ENCODE measurements at places on chromosomes 4 and X.

DNA sequence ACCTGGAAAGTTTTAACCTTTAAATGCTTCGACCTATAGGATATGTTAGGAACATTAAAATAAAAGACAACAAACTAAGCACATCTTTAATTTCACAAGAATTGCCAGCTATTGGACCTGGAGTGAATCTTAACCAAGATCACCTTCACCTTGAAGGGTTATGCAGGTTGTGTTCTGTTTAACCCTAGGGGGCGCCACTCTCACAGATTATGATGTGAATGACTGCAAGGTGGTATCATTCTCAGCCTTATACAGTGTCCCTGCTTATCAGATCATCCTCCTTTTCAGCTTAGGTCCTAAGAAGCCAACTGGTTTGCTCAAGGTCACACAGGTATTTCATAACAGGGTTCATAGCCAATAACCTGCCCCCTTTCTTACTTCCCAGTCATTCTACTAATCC lies 23.5 kb downstream of the INTS6L start:
- no peak for DNase-seq

DNA sequence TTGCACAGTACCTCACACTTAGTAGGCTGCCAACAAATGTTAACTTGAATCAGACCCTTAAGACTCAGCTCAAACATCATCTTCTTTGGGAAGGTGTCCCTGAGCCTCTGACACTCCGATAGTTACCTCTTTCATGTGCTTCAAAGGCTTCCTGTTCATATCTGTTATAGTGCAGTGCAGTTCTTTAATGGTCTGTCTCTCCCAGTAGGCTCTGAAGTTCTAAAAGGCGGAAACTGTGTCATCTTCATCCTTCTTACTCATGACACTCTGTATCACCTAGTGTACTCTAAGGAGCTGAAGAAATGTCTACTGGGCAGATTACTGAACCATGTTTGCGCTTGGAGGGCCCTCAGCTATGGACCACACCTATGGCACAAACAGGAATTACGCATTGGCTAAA lies 2.1 kb upstream of the DIAPH2 start:
- DNase-seq, result no peak

- no peak for DNase-seq
These were observed 18.4 kb downstream of the MAGEB17 start for GRCh38 chrX:16185725-16186136.

DNA sequence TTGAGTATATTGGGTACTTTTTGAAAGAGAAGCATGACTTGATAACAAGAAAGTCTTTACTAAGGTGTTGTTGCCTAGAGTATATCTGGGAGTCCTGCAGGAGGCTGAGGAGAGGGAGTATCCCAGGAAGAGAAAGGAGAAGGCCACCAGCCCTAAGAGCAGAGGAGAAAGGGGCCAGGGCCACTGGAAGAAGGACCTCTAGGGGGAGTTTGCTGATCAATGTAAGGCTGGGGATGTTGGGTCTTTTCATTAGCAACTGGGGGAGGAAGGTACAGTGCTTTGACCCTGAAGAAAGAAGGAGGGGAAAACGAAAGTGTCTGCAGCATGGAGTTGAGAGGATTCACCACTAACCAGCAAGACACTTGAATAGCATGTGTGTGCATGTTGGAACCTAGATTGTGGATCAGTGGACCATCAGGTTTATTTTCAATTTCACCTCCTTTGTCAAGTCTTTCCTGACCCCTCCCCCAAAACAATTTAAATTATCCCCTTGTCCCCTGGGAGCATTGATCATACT lies 4.5 kb downstream of the SMIM9 start:
- DNase-seq, result no peak

- DNase-seq, result no peak
These were observed 135.7 kb upstream of the ANXA10 start for GRCh38 chr4:167956676-167957075.

- DNase-seq, result no peak
These were observed 1136.6 kb downstream of the FAT4 start for GRCh38 chr4:126451237-126451873.

DNA sequence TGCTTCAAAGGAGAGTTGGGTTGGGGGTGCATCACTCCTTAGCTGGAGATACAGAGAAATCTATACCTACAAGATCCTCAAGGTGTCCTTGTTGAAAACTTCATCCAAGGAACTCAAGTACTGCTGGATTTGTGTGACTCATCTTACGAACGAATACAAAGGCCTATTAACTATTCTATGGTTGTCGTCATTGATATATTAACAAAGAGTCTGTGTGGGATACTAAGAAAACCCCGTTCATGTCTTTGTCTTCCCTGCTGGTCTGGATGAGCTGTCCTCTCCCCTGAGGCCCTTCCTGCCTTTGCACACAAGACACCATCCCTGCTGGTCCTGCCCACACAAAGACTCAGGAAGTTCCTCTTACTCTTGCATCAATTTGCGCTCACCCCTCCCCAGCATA lies 54.9 kb upstream of the IRF2 start:
- DNase-seq, result no peak

DNA sequence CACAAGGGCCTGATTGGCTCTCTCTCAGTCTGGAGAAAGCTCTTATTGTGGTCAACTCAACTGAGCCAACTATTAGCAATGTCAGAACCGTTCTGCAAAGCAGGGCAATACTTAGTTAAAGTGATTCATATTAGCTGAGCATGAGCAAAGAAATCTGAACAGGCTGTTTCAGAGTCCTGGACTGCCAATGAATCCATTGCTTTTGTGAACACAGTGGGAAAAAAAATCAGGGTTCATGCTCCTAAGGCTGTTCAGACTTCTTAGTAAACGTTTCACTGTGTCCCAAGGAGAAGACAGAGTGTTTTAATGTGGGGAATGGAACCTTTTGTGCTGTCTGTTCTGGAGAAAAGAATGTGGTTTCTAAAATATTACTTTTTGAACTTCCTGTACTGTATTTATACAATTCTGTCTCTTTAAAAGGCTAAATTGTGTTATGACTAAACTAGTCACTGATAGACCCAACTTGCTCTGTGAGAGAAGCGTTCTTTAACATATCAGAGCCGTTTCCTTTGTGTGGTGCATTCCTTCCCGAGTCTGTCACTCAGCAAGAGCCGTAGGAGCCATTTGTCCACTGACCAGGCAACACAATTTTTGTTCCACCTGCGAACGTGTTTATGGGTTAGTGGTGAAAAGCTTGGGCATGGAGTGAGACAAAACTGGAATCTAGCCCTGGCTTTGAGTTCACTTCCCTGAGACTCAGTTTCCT lies 366.1 kb downstream of the FBXO8 start:
- DNase-seq, result no peak

- DNase-seq, result no peak
These were observed 82.6 kb upstream of the SLITRK2 start for GRCh38 chrX:145735036-145735435.

- DNase-seq, result no peak
These were observed 26.7 kb upstream of the TMPRSS11D start for GRCh38 chr4:67910585-67910905.

DNA sequence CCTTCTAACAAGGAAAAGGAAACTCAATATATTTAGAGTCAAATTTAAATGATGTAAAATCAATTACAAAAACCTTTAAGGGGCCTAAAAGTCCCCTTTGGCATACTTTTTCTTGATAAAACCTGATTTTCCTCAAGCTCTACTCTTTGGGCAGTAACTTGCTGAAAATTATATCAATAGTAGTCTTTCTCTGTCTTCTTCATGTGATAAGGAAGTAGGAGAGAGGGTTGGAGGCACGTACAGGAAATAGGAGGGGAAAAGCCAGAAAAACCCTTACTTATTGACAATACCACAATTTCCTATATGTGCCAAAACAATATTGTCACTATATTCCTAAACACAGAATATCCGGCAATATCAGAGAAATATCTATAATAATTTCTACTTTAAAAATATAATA lies 9.6 kb downstream of the RHOH start:
- no peak for DNase-seq

- no peak for DNase-seq
These were observed 52.2 kb downstream of the ADRA2C start for GRCh38 chr4:3818371-3818770.

DNA sequence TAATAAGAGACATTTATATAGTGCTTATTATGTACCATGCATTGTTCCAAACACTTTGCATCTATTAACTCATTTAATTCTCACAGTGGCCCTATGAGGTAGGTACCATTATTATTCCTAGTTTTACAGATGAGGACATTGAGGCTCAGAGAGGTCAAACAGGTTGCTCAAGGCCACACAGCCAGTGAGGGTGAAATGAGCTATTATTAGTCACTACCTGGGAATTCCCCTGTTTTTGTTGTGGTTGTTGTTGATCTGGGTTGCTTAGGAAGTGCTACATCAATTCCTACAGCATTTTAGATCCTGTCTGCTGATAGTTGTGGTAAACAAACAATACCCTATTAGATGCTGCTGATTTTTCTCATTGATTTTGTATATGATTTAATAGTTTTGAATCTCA lies 41.2 kb downstream of the APLN start:
- DNase-seq, result no peak

DNA sequence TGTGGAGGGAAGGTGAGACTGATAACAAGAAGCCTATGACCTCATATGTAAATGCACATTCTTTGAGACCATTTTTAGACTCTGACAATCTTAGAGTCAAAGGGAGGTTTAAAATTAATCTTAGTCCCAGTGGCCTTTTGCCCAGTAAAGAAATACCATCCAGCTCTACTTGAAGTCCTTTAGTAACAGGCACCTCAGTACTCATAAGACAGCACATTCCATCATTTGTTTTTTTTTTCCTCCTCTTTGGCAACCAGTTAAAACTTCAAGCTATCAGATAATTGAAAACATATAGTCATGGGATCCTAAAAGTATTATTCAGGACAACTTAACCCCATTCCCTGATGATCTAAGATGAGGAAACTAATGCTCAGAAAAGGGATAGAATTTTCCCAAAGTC lies 4.6 kb downstream of the EDA2R start:
- no peak for DNase-seq

DNA sequence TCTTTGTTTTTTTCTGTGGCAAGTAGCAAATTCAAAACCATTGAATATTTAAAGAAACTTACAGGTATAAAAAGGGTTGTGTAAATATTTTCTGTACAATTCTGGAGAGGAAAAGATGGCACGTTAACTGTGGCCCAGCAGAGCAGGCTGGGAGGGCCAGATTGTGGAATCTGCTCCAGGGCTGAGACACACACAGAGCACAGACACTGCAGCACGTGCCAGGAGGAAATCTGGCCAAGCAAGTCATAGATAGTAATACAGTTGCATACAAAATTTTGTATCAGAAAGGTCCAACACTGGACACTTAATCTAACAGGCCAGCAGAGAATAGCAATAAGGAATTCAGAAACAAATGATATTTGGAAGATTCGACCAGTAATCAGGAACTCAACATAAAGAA lies 763.7 kb downstream of the PDHA2 start:
- DNase-seq, result no peak

GRCh38 chr4:56607926-56608325 lies 73.2 kb downstream of the HOPX start:
- DNase-seq, result no peak

GRCh38 chr4:59091146-59092142 lies 1981.3 kb upstream of the IGFBP7 start:
- DNase-seq, result no peak

DNA sequence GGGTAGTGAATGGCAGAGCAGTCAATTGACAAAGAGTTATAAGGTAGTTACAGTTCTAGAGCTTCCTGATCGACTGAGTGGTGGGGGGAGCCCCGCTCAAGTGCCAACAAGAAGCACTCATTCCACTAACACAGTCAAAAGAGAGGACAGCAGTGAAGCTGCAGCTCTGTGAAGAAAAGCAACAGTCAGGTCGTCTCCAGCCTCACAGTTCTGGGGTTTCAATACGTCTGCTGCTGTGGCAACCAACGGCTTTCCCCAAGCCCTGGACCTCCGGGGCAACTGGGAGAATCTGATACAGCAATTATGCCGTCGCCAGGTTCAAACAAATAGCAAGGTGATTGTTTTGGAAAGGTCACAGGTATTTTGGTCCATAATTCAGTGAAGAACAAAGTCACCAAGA lies 30.8 kb downstream of the GPM6B start:
- no peak for DNase-seq

DNA sequence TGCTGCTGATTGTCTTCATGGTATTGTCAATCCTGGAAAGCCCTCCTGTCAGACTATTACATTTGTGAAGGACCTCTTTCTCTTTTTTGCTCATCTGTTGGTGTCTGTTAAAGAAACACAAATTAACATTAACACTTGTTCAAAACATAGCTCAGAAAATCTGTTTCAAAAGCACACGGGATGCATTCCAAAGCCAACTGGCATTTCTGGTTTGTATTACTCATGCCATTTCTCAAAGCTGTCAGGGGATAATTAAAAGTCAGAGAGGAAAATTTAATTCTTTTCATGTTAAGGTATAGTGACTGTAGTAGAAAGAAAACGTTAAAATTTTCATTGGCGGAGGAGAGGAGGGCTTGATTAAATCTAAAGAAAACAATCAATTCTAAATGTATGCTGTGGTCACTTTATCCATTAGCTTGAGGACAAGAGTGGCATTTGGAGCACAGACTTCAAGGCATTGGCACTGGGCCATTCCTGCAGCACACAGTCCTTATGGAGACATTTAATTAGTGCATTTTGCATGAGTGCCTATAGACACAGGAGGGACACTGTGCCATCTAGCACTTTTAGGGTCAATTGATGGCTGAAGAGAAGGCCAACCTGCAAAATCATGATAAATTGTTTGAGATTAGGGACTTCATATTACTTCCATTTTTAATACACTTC lies 21.2 kb upstream of the GLRA2 start:
- no peak for DNase-seq

DNA sequence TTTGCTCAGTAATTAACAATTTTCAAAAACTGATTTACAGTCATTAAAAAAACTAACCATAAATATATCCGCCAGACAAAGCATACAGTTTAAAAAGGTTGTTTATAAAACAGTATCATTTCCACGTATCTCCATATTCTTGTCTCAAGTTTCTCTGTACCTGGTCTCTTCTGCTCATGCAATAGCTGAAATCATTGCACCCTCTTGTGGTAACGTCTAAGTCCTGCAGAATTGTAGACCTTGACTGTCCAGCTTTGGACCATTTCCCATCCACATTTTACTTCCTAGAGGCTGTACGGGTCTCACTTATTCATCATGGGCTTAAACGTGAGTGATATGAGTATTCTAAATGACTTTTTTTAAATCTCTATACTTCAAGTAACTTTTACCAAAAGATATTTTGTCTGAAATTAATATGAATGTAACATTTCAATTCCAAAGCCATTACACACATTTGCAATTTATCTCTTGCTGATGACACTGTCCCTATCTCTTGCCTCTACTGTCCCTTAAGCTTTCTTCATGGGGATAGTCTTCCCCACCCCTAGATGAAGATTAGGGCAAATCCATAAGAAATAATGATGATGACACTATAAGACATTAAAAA lies 118.5 kb downstream of the BTC start:
- DNase-seq, result no peak

DNA sequence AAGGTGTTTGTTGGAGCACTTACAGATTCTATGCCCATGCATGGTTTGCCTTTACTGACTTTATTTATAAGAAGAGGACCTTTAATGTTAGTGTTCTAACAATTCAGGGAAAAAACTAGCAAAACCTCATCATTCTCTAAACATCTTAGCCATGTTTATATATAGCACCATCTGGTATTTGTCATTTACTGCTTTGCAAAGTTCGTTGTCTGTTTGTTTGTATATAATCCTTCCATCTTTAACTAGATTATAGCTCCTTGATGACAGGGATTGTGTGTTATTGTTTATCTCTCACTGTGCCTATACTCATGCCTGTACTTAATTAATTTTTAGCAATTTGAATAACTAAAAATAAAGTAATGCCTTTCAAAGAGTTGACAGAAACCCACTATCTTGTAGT lies 170.6 kb upstream of the PACRGL start:
- DNase-seq, result no peak

All from stimulated activated CD4-positive, alpha-beta T cell treated with anti-CD3 and anti-CD28 coated beads, Interleukin-4, amount 100 ng/mL, for 48 hours (primary cell).